ENCODE measurements at places on chromosomes 1 and 21.

DNA sequence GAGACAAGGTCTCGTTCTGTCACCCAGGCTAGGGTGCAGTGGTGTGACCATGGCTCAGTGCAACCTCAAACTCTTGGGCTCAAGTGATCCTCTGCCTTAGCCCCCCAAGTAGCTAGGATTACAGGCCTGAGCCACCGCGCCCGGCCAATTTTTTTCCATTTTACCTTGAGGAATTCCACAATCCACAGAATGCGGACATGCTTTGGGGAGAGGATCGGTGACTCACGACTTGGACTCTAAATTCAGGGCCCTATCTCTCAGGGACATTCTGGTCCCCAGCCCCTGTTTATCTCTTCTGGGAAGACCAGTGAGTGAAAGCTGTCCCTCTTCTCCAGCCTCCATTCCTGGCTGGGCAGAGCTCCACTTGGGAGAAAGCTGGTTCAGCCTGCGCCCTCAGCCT, 5.2 kb downstream of the PADI1 start:
- no peak overlapping the region for H3K27ac ChIP-seq
- peaks cover 35% of the 10 kb centered on the region for H3K4me1 ChIP-seq
- no peaks in the 10 kb centered on the region for H3K36me3 ChIP-seq
- no peak for DNase-seq
- H3K27me3 ChIP-seq: peaks cover 9% of the 10 kb centered on the region

- H3K27ac ChIP-seq: no peak overlapping the region
- no peaks in the 10 kb centered on the region for H3K4me1 ChIP-seq
- no peak for DNase-seq
- no peaks in the 10 kb centered on the region for H3K27me3 ChIP-seq
Measured at GRCh38 chr1:227940791-227941241, 6.9 kb downstream of the WNT9A start.

GRCh38 chr21:45892156-45892915, 89.2 kb upstream of the COL6A1 start:
- H3K36me3 ChIP-seq: no peaks in the 10 kb centered on the region
- H3K27me3 ChIP-seq: no peaks in the 10 kb centered on the region
- H3K27ac ChIP-seq: no peak overlapping the region
- no peak for DNase-seq

DNA sequence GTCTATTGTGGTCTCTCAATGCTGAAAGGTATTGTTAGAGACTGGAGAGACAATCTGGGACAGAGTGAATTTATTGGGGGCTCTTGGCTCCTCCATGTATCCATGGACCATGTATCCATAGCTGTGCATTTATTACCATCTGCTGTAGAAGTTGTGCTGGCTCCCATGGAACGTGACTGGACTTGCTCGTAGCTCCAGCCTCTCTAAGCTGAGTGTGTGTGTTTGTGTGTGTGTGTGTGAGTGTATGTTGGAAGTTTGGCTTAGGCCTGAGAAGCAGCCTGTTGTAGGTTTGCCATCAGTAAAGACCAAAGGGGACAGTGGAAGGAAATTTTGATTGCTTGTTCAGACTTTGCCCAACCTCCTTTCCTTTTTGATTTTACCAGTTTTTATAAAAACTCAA, 105.7 kb upstream of the USP24 start:
- no peaks in the 10 kb centered on the region for H3K36me3 ChIP-seq
- no peak overlapping the region for H3K4me3 ChIP-seq
- H3K27ac ChIP-seq: no peak overlapping the region
- no peaks in the 10 kb centered on the region for H3K4me1 ChIP-seq
- H3K27me3 ChIP-seq: no peaks in the 10 kb centered on the region
- DNase-seq: no peak

DNA sequence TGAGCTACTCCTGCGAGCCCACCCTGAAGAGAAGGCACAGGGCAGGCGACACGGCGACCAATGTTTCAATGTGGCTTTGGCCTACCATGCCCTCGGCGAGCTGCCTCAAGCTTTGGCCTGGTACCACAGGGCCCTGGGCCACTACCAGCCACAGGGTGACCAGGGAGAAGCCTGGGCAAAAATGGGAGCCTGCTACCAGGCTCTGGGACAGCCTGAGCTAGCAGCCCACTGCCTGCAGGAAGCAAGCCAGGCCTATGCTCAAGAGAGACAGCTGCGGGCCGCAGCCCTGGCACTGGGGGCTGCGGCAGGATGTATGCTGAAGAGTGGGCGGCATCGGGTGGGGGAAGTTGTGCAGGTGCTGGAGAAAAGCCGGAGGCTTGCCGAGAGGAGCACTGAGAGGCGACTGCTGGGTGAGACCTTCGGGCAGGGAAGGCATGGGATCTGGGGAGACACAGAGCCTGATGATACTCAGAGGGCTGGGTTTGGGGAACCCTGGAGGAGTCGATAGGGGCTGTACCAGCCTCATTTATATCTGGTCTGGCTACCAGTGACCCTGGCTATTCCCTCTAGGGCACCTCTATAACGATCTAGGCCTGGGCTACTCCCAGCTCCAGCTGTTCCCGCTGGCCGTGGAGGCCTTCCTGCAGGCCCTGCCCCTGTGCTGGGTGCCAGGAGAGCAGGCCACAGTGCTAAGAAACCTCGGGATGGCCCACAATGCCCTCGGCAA, 2.3 kb downstream of the TTC24 start:
- H3K27me3 ChIP-seq: no peaks in the 10 kb centered on the region
- no peaks in the 10 kb centered on the region for H3K36me3 ChIP-seq
- no peak for DNase-seq
- H3K27ac ChIP-seq: no peak overlapping the region
- H3K4me1 ChIP-seq: no peaks in the 10 kb centered on the region
- no peak overlapping the region for H3K4me3 ChIP-seq

All from CD4-positive, alpha-beta memory T cell (primary cell).